Gastrocnemius medialis (tissue), 4 donors: ENCODE measurements at places on chromosomes 6 and 20.

GRCh38 chr6:20775981-20776380, 241.7 kb downstream of the CDKAL1 start:
- no peak for DNase-seq

DNA sequence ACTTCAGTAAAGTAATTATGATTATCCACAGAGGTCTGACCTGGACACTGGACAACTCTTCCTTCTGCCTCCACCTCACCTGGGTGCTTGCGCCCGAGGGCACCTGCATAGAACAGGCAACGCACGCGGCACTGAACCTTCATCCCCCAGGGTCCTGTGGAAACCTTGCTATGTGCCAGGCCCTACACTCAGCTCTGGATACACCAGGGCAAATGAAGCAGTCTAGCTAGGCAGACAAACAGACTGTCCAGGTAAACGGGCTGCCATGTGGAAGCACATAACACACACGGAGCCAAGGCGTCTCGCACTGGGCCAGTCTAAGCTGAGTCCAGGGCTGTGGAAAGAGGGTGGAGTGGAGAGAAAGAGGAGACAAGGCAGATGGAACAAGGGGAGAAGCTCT, 109.3 kb upstream of the AFDN start:
- no peak for DNase-seq

GRCh38 chr6:51511081-51511480, 576.3 kb downstream of the PKHD1 start:
- no peak for DNase-seq

DNA sequence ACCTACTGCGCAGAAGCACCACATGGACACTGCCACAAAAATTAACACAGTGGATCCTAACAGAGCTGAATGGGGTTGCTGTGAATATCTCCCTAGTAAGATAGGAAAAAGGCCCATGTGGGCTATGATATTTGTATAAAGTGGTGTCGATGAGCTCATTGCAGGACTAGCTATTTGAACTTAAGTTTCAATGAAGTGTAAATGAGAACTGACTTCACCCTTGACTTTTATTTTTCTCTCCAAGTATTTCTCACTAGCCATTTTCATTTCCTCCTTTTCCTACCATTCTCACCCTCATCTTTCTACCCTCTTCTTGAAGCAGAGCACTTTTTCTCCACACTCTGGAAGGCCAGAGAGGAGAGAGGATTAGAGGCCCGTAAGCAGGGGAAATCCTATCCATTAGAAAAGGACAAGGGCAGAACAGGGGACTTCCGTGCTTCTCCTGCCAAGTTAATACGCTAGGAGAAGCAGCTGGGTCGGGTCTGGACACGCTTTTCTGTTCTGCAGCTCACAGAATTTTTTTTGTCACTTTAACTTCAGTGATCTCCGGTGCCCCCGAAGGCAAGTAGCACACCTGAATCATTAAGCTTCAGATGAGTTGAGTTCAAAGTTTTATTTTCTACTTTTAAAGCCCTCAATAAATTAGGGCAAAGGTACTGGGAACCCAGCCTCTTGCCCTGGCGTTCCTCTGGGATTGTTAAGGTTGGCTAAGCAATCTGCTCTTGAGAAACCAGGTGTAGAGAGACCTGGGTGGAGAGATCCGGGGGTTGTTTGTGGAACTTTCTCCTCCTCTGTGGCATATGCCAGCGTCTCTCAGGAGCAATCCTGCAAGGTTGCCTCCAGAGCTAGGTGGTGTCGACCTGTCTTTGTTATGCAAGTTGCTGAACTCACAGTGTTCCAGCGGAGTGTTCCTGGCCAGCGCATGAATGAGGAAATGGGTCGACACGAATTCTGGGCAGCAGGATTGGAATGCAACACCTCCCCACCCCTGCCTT, 56.2 kb upstream of the ARID1B start:
- DNase-seq = peak; percentile 16

DNA sequence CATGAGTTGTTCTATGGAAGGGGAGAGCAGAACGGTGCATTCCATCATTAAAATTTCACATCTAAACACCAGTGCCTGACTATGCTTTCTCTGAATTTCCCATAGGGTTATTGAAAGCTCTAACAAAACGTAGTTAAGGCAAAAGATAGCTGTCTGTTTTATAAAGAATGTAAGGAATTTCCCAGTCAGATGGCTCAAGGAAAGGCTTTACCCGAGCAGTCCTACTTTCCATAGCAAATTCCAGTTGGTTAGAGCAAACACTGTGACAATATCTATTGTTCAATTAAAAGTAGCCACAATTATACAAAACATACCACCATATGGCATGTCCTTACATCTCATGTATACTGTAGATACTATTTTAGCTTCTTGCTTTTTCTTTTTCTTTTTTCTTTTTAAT, 1059.5 kb upstream of the FLRT3 start:
- no peak for DNase-seq

DNA sequence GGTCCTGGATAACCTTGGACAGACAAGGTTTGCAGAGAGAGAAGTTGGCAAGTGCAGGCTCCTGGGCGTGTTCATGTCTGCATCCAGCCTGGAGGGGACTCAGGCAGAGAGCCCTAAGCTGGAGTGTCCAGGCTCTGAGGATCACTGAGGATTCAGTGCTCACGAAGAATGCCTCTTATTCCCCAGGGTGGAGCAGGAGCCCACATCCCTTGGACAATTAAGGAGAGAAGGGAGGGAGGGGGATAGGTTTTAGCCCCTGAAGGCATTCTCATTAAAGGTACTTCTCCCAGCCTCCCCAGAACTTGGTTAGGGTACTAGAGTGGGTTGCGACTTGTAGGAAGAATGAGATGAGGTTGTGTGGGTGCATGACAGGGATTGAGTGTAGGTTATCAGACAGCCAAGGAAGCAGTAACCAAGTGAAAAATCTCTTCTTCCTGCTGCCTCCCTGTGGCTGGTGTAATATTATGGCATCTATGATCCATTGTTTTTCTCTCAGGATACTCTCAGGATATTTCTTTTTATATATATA, 680 bp downstream of the HLA-DPB1 start:
- no peak for DNase-seq

DNA sequence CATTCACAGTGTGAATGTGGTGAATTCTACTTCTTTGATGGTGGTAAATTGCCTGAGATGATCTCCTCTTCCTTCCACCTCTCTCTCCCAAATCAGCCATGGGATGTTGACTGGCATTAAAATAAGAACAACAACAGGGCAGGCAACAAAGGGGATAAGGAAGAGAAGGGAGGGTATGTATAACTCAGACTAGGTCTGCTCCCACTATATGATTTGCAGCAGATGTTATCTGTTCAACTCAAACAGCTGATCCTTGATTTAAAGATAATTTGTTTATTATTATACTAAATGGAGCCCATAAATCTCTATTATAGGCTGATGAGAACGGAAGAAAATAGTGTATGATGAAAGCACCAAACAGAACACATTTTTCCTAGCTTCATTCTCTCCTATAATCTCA, 262.0 kb downstream of the BTBD3 start:
- DNase-seq = no peak

DNA sequence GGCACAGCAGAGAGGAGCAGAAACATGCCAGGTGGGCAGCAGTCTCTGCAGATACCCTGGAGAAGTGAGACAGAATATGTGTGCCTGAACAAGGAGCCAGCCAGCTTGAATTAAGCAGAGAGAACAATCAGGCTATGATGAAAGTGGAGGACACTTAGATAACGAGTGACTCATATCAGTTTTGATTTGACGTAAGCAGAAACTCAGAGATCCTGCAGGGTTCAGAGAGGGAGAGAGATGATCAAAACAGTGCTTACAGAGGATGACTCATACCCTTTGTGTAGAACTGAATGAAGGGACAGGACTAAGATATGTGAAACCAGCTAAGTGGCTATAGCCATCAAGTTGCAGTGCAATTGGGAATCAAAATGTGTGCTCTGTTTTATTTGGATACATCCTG, 300.7 kb downstream of the TENT5A start:
- DNase-seq = no peak

DNA sequence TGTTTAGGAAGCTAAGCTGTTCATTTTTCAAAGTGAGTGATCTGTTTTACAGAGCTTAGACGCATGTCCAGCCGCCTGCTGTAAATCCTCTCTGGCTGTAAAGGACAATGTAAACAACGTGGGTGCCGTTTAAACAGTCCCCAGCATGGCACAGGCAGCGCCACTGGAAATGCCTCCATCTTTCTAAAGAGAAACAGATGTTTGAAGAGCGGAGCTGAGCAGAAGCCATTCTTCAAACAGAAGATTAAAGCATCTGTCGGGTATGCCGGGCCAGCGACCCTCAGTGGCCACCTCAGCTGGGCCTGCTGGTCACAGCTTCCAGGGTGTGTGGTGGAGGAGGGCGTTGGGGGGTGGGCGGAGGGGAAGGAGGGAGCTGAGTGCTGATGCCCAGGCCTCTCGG, 138.6 kb downstream of the ERMARD start:
- no peak for DNase-seq

GRCh38 chr20:47598911-47599744, 97.4 kb downstream of the NCOA3 start:
- no peak for DNase-seq

- DNase-seq = no peak
These were observed 85.4 kb downstream of the KLHL32 start for GRCh38 chr6:97009781-97010492.

GRCh38 chr6:36848658-36849441, 9.6 kb upstream of the CPNE5 start:
- DNase-seq = no peak

DNA sequence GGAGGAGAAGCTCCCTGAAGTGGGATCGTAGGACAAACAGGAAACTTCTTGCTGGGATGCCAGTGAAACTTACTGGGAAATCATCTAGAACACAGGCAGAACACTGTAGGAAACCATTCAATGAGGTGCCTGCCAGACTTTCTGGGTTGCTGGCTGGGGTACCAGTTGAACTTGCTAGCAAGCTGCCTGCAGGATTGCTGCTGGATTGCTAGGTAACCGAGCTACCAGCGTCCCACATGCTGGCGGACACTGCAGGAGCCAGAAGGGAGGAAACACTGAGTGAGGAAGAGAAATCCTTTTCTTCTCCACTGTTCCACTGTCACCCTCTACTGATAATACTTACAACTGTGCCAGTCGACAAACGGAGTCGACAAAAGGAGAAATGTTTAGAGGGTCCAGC, 91.3 kb upstream of the SLC35B3 start:
- no peak for DNase-seq
